NK-92 treated with Interleukin-12 subunit alpha and Interleukin-12 subunit beta, amount 100 ng/mL, for 24 hours (cell line): ENCODE measurements at places on chromosomes 11 and 22.

DNA sequence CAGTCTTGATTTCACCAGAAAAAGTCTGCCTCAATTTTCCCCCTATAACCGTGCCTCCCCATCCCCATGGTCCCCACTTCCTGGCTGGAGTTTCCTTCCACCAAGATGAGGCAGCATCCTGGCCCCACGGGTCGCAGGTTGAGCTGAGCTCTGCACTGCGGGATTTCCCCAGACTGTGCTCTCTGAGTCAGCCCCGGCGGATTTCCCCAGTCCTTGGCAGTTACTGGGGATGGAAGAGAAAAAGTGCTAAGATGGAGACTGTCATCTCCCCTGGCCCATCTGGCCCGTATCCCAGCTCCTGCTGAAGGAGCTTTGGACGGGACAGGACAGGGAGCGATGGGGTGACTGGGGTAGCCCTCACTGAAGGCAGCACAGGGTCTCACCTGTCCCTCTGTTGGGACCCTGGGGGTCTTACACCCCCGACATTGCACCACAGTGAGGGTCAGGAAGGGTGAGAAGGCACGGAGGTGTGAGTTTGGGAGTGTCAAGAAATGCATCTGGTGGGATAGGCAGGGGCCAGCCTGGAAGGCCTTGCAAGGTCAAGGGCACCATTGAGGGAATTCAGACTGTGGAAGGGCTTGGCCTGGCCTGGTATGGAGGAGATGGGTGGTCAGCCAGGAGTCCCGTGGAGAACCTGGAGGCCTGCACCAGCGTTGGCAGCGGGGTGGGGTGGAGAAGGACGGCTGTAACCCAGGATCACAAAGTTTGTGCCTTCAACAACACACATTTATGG lies 36.5 kb downstream of the NADSYN1 start:
- no peak for DNase-seq

- DNase-seq: no peak
Observed at GRCh38 chr11:130775306-130776060, 140.8 kb downstream of the SNX19 start.

DNA sequence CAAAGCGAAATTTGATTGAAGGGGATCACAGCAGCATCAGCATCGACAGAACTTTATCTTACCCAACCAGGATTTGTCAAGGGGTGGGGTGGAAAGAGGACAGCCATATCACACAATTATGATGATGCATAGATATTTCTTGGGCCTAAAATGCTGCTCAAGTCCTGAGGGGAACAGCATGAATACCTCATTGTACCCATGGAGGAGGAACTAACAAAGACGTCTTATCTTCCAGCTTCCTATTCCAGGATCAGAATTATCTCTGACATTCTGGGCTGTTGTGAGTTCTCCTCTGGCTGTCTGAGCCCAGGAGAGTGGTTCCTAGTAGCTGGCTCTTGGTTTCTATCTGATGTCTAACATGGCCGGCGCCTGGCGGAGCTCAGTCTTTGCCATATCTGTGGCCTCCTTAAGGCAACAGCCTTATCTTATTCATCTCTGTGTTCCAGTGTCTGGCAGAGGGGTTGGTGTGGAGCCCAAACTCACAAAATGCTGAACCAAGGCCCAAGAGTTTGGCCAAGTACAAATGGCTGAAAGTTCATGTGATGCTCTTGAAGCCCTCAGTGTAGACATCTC lies 68.2 kb upstream of the TIMP3 start:
- no peak for DNase-seq

- no peak for DNase-seq
Observed at GRCh38 chr11:69691463-69691862, 12.4 kb downstream of the FGF19 start.

DNA sequence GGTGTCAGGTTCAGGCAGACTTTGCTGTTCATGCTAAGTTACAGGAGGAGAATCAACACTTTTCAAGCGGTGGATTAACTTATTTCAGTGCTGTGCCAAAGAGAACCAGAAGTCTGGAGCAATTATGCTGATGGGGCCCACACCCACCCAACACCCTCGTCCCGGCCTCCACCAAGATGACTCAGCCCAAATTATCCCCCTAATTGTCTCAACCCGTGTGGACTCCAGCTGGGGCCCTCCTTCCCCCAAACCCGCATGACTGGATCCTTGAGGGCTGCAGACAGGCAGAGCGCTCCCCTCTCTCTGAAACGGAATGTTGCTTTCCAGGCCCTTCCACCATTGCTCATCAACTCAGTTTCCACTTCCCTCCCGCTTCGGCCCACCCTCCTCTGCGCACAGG lies 34.6 kb upstream of the MN1 start:
- no peak for DNase-seq

DNA sequence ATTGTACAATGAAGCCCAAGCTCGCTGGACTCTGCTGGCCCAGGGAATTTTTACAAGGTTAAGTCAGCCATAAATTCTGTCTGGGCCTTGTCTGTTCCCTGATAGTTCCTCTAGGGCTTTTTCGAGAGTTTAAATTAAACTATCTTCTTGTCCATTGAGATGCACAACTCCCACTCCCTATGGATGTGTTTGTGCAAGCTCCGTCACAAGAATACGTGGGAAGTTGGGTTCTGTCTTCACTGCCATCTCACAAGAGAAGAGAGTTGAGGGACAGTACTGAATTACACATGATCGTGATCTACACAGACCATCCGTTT lies 153.6 kb upstream of the TTC12 start:
- no peak for DNase-seq

DNA sequence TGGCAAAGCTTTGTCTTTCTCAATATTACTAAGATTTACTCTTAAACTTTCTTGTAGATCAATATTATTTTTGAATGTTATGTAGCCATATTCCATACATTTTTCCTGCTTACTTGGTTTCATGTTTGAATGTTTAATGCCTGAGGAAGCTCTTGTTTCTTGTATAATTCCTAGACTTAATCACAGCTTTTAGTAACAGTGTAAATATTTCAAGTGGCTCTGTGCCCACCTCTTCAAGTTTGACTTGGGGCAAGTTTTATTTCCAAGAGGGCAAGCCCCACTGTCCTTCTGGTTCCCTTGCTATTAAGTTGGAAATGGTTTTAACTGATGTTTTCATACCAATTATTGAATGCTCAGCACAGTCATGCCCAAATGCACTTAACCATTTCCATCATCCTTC lies 1004.1 kb downstream of the OPCML start:
- DNase-seq: no peak

GRCh38 chr11:100774859-100775258 lies 87.8 kb downstream of the ARHGAP42 start:
- DNase-seq: no peak

GRCh38 chr11:27358296-27358695 lies 4.7 kb downstream of the CCDC34 start:
- no peak for DNase-seq

DNA sequence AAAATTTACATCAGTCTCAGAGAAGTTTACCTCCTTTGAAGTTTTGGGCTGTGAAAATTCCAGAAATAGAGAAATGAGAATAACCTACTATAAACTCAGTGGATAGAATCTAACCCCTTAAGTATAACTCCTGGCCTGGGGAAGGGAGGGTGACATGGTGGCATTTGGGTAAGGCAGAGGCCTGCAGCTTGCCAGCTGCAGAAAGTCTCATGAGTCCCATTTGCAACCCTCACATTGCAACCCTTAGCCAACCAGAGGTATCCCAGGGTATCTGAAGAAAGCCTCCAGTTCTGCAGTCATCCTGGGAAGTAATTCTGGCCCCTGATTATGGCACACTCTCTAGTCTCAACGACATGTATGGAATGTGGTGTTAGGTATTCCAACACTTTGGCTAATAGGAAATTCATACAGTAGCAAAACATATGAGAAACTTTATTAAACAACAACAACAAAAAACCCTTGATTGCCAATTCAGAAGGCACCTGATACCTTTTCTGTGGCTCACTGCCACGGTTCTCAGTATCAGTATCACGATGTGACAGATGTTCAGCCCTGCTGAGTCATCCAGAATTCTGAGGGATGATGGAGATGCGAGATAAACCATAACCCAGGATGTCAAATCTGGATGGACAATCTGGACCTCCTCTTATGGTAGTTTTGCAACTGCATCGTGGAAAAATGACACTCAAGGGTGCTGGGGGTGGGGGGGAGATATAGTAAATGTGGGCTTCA lies 743.4 kb downstream of the NELL1 start:
- DNase-seq: no peak

- DNase-seq: no peak
Observed at GRCh38 chr11:43732225-43732624, 51.7 kb downstream of the HSD17B12 start.
